ENCODE measurements at places on chromosomes 11 and 22. TPM values are rescaled to one million over a fixed set of nuclear protein-coding genes. Genes with fewer than 3 reads are reported as not detected.

DNA sequence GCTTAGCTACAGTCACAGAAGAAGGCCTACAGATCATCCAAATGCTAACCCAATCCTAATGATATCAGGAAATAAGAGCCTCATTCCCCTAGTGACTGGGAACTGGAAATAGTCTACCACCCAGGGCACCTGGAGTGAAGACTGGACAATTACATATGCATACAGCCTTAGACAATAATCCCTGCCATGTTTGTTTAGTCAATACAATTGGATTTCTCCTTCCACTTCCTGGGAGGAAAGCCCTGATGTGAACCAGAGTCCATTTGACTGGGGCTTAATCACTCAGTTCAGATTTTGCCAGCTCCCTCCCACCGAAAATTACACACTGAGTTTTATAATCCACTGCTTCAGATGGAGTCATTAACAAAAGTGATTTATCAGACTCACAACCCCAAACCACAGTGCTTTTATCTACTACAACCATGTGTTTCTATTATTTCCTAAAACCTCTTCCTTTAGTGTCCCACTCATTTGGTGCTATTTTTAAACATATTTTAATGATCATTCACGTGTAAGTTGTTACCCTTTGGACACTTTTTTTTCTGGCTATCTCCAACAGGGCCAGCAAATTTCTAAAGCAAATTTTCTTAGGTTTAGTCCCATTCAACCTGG lies 29.9 kb downstream of the CWF19L2 start:
- DNase-seq: no peak
- no peak overlapping the region for H3K4me3 ChIP-seq
- no peak overlapping the region for H3K27ac ChIP-seq
- no peaks in the 10 kb centered on the region for H3K36me3 ChIP-seq
- H3K4me1 ChIP-seq: no peaks in the 10 kb centered on the region

- no peak for DNase-seq
- H3K27ac ChIP-seq: no peak overlapping the region
- no peaks in the 10 kb centered on the region for H3K4me1 ChIP-seq
- H3K36me3 ChIP-seq: no peaks in the 10 kb centered on the region
- H3K27me3 ChIP-seq: no peaks in the 10 kb centered on the region
These were observed 23.8 kb upstream of the CAPRIN1 start for GRCh38 chr11:34027516-34028408.

OR2AG1 gene
- not detected for total RNA-seq

DNA sequence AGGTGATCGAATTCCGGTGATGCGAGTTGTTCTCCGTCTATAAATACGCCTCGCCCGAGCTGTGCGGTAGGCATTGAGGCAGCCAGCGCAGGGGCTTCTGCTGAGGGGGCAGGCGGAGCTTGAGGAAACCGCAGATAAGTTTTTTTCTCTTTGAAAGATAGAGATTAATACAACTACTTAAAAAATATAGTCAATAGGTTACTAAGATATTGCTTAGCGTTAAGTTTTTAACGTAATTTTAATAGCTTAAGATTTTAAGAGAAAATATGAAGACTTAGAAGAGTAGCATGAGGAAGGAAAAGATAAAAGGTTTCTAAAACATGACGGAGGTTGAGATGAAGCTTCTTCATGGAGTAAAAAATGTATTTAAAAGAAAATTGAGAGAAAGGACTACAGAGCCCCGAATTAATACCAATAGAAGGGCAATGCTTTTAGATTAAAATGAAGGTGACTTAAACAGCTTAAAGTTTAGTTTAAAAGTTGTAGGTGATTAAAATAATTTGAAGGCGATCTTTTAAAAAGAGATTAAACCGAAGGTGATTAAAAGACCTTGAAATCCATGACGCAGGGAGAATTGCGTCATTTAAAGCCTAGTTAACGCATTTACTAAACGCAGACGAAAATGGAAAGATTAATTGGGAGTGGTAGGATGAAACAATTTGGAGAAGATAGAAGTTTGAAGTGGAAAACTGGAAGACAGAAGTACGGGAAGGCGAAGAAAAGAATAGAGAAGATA lies at the start of gene MALAT1:
Gene MALAT1, plus strand, starts transcription at position 69 of the 736 bp plus-strand sequence.
- peak within 1 kb of the TSS; percentile 86 for H3K4me3 ChIP-seq
- H3K27ac ChIP-seq: peak within 1 kb of the TSS; percentile 95
- peaks cover 33% of the 10 kb centered on the region for H3K4me1 ChIP-seq
- DNase-seq: peak; percentile 21

DNA sequence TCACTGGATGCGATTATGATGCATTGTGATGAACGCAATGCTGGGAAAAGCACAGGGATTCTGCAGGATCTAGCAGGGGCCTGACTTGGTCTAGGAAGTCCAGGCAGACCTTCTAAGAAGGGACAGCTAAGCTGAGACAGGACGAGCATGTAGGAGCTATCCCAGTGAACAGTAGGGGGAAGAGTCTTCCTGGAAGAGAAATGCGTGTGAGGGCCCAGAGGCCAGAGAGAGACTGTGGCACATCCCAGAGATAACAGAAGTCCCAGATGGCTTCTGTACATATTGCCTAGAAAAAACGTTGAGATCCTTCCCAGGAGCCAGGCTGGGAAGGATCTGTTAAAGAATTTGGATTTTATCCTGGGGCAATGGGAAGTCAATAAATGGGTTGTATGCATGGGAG lies 24.6 kb downstream of the RCN1 start:
- H3K4me3 ChIP-seq: no peak overlapping the region
- H3K4me1 ChIP-seq: peaks cover 8% of the 10 kb centered on the region
- H3K27ac ChIP-seq: no peak overlapping the region
- no peaks in the 10 kb centered on the region for H3K36me3 ChIP-seq
- H3K27me3 ChIP-seq: no peaks in the 10 kb centered on the region
- no peak for DNase-seq

DNA sequence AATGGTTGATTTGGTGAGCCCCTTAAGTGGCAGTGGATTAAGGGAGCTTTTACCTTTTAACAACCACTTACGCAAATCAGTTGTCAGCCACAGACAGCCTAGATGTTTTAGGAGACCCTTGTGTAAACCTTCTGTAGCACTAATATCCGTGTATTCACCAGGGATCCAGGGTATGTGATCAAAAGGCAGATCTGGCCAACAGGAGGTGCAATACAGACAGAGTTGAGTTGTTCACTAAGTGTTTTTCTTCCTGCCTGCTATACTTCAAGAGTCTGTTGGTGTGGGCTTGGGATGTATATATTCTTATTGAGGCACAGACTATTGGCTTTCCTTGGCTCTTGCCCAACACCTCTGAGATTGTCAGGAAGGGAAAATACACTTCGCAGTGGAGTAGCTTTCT lies 175.1 kb downstream of the FAT3 start:
- no peaks in the 10 kb centered on the region for H3K27me3 ChIP-seq
- no peak overlapping the region for H3K27ac ChIP-seq
- no peak overlapping the region for H3K4me3 ChIP-seq
- H3K4me1 ChIP-seq: no peaks in the 10 kb centered on the region
- DNase-seq: no peak
- no peaks in the 10 kb centered on the region for H3K36me3 ChIP-seq

- no peak overlapping the region for H3K27ac ChIP-seq
- no peaks in the 10 kb centered on the region for H3K27me3 ChIP-seq
- no peak overlapping the region for H3K4me3 ChIP-seq
- peaks cover 19% of the 10 kb centered on the region for H3K4me1 ChIP-seq
These were observed 205.8 kb downstream of the ARHGAP42 start for GRCh38 chr11:100892886-100893285.

DNA sequence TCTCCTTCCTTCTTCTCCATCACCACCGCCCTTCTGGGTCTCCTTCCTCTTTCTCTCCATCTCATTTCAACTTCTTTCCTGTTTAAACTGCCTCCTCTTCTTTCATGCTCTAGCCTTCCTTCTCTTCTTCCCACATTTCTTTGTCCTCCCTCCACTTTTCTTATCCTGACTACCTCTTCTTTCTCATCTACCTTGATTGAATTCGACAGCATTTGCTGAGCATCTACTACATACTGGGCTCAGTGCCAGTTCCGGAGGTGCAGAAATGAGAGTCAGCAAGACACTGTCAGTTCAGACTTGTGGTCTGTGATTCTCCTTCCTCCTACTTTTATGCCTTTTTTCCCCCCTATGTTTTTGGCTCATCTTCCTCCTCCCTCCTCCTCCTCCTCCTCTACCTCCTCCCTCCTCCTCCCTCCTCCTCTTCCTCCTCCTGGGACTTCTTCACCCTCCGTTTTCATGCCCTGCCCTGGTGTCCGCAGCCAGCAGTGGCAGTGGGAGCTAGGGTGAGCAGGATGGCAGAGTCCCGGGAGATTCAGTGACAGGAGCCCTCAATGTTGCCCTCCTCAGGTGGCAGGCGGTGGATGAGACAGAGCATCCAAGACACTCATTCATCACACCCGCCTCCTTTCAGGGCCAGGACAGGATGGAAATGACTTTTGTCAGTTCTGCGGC lies 146.0 kb upstream of the SEZ6L start:
- no peak overlapping the region for H3K27ac ChIP-seq
- DNase-seq: no peak
- H3K36me3 ChIP-seq: no peaks in the 10 kb centered on the region
- no peaks in the 10 kb centered on the region for H3K27me3 ChIP-seq

DNA sequence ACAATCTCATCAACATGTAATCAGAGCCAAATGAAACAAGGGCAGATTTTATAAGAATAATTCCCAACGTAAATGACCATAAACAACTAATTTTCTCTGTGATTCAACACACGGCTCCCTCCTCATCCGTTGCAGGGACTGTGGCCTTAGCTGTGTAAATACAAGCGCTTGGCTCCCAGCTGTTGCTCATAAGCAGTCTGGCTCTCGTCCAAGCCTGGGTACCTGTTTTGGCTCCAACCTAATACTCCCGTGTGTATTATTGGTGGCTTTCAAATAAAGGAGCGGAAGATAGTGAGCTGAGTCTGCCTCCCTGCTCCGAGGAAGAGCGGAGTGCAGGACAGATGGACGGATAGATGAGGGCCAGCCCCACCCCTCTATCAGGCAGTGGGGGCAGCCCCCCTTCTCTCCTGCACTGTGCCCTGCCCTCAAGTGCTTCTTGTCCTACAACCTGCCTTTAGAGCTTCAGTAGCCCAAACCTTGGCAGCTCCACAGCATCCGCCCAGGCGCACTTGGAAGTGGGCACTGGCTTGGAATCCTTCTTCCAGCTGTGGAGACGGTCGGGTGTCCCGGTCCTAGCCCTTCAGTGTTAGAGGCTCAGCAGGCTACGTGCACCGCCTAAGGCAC lies 670.9 kb downstream of the BRD1 start:
- H3K4me1 ChIP-seq: no peaks in the 10 kb centered on the region
- no peak overlapping the region for H3K27ac ChIP-seq
- no peaks in the 10 kb centered on the region for H3K36me3 ChIP-seq
- H3K27me3 ChIP-seq: no peaks in the 10 kb centered on the region
- H3K4me3 ChIP-seq: no peak overlapping the region
- DNase-seq: peak; percentile 53

SCGB1D2 gene
- not detected for total RNA-seq

DNA sequence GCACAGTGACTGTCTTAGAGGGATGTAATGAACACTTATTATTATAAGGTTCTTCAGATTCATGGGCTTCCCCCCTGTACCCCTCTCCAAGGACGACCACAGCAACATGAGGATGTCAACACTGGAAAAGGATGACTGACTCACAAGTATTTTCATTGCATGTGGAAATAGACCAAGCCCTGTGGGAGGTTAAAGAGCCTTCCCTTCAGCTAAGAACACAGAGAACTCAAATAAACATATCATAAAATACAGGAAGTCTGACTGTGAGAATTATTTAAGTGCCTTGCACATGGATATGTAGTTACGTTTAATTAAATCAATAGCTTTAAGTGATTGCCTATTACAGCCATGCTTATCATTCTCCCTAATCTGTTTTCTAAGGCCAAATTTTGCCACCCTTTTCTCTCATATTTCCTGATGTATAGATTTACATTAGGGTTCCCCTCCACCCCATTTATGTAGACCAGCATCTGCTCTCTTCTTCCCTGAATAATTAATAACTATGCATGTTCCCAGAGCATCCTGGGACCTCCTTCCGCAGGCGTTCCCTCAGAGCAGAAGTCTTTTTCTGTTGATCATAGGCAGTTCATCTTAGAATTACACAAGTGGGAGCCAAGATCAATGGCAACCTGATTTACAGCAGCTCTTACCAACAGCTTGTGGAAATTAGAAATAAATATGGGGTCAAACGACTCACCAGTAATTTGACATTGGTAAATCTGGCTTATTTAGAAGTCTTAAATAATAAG lies 226.9 kb downstream of the OPCML start:
- H3K4me1 ChIP-seq: no peaks in the 10 kb centered on the region
- no peaks in the 10 kb centered on the region for H3K27me3 ChIP-seq
- no peaks in the 10 kb centered on the region for H3K36me3 ChIP-seq
- no peak for DNase-seq
- no peak overlapping the region for H3K4me3 ChIP-seq
- no peak overlapping the region for H3K27ac ChIP-seq

C11orf97 gene
- total RNA-seq: not detected

GRCh38 chr11:100895449-100895848 lies 208.4 kb downstream of the ARHGAP42 start:
- no peaks in the 10 kb centered on the region for H3K36me3 ChIP-seq
- no peak overlapping the region for H3K27ac ChIP-seq
- H3K4me1 ChIP-seq: peaks cover 14% of the 10 kb centered on the region
- no peak for DNase-seq
- H3K27me3 ChIP-seq: no peaks in the 10 kb centered on the region

Measured in osteoblast (primary cell).